CD4-positive, alpha-beta T cell treated with Interleukin-21 for 1 hour (primary cell): ENCODE measurements at places on chromosomes 7 and 10.
A peak's percentile ranks its signal among the peaks of the same experiment; 100 is the strongest.

- no peak for DNase-seq
Measured at GRCh38 chr10:62735464-62736167, 68.9 kb upstream of the ADO start.

DNA sequence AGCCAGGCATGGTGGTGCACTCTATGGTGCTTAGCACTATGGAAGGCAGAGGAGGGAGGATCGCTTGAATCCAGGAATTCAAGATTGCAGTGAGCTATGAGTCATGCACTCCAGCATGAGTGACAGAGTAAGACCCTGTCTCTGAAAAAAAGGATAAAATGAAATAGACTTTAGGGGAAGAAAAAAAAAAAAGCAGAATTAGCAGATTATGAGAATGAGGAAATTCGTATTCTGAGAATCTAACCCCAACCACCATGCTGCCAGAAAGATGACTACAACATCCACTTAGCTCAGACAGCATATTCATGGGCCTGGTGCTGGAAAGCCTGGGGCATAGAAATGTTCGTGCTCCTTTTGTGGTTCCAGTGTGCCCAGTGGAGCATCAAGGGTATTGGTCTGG is 63.3 kb downstream of the TMEM26 start:
- DNase-seq: no peak

- DNase-seq: no peak
Measured at GRCh38 chr10:29353887-29354561, 65.2 kb downstream of the LYZL1 start.

DNA sequence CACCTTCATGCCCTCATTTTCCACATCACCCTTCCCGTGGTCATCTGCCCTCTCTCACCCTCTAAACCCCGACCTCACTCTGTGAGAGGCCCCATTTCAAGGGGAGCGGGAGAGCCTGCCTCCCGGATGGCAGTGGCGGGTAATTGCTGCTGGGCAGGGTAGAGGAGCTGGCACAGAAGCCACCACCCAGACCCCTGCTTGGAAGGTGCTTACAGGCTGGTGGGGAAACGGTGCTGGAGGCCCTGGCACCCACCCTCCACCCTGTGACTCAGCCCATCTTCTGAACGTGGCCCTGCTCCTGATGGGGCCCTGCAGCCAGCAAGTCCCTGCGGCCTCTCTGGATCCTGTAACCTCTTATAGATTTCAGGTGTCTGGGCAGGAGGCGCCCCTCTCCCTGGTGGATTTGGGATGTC is 10.6 kb upstream of the PWWP2B start:
- no peak for DNase-seq

- DNase-seq: no peak
Measured at GRCh38 chr10:130927157-130927556, 384.4 kb downstream of the TCERG1L start.

DNA sequence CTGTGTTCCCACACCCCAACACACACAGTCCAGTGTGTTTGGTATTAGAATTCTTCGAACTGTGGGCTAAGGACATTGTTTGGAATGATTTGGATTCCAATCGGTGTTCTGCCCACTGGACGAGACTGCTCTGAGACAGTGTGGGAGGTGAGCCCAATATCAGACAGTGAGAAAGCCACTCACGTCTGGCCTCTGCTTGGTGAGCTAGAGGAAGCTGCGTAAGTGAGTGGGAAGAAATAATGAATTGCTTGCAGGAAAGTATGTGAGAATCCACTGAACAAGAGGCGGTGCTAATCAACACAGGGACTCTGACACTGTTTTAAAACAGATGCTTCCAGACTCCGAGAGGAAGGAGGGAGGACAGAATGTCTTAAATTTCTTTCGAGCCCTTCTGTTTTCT is 675.0 kb upstream of the ANKRD30A start:
- no peak for DNase-seq

DNA sequence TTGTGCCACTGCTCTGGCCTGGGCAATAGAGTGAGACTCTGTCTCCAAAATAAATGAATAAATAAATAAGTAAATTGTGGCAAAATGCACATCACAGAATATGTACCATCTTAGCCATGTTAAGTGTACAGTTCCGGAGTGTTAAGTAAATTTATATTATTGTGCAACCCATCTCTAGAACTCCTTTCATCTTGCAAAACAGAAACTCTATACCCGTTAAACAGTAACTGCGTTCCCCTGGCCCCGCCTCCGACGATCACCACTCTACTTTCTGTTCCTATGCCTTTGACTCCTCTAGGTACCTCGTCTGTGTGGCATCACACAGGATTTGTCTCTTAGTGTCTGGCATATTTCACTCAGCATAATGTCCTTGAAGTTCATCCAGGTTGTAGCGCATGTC is 356.4 kb upstream of the FOXK1 start:
- DNase-seq: no peak

DNA sequence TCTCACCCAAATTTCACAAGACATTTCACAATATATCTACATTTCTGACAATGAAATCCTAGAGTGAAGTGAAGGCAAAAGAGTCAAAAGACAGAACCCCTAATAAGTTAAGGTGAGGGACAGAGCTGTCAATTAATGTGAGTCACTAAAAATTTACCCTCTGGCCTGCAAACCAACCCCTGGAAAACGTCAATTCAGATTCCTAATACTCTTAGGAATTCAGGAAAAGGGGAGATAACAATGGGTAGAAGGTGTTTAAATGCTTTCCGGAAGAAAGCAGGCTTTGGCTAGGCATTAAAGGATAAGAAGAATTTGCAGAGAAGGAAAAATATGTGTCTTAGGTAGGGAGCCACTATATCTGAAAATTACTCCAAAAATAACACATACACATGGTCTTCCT is 299.6 kb downstream of the INHBA start:
- DNase-seq: no peak

GRCh38 chr10:126937026-126937425 is 31.8 kb downstream of the DOCK1 start:
- DNase-seq: no peak

DNA sequence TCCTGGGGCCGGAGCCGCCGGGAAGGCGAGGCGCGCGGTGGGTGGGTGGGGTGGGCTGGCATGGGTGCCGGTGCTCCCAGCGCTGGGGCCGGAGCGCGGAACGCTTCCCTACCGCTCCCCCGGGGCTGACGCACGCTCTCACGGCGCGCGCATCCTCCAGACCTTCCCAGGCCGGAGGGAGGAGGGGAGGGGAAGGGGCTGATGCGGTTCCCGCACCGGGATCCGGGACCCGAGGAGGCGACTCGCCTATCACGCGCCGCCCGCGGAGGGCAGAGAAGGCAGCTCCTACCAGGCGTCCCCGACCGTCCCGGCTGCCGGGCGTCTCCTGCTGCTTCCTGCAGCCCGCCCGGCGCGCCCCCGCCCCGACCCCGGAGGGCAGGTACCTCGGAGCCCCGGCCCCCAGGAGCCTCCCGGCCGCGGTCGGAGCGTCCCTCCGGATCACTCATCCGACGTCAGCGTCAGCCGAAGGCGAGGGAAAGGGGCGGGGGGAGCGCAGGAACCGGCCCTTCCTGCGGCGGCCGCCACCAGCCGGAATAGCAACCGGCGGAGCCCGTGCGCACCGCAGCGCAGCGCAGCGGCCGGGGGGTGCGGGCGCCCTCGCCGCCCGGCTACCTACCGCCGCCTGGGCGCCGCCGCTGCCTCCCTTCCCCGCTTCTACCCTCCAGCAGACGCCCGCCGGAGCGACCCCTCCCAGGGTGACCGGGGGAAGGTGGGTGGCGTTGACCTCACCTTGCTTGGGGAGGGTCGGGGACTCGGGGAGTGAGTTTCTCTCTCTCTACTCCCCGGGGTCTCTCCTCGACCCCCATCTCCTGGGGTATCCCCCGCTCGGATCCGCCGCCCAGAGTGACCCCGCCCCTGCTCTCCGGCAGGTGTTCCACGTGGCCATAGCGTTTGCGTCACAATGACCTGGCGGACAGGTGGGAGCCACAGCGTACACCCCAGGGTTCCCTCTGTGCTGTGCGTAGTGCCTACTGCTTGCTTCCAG is at the start of gene ICA1:
Gene ICA1, minus strand, starts transcription at position 457 of the 985 bp plus-strand sequence. CDS start 26,241 bp downstream, outside the sequence.
- DNase-seq: no peak

GRCh38 chr10:16891375-16892313 is 74.4 kb upstream of the RSU1 start:
- DNase-seq: peak; percentile 61
